GM13976 (cell line): ENCODE measurements at places on chromosomes 2 and 18.

- DNase-seq: no peak
Measured at GRCh38 chr2:216741223-216741593, 45.9 kb upstream of the IGFBP5 start.

DNA sequence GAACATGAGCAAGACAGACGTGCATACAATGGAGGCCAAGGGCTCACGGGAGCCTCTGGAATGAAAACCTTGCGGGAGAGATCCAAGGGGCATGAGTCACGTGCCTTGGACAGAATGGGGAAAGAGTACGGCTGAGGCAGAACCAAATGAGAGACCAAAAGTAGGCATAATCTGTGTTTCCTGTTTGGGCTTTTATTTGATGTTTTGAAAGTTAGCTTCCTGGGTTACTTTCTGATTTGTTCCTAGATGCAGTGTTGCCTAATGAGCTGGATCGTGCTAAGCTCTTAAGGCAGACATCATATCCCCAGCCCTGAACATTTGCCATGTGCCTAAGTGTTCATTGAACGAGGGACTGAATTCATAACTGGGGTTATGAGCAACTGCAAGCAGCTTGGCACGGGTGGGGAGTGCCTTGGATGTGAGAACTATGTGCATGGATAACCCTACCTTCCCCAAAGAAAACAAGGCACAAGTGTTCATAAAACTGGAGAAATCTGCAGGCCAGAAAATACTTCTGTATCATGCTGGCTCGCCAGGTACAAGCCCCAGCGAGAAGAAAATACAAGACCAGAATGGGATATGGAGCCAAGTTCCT, 60.3 kb upstream of the RPL31 start:
- DNase-seq: no peak

DNA sequence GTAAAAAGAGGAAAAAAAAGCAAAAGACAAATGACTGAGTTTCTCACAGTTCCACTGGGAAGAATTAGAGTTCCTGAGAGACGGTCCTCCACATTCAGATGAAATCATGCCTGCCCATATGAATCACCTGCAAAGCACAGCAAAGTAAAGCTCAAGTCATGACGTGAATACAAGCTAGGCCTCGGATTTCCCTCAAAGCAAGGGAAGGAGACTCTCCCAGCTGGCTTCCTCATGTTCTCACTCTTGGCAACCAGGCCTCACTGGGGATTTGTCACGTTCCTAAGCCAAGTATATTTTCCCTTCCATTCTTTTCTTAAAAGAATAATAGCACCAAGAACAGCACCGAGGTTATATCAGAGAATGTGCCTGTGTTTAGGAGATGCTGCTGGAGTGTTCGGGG, 47.0 kb downstream of the CYP27C1 start:
- no peak for DNase-seq

- no peak for DNase-seq
Measured at GRCh38 chr2:121491518-121491917, 39.2 kb upstream of the RNU4ATAC start.

GRCh38 chr18:49694402-49694801, 118.9 kb downstream of the ACAA2 start:
- no peak for DNase-seq

- no peak for DNase-seq
Measured at GRCh38 chr2:181540421-181540820, 83.2 kb downstream of the ITGA4 start.

GRCh38 chr2:72414137-72414760, 266.6 kb upstream of the CYP26B1 start:
- no peak for DNase-seq

DNA sequence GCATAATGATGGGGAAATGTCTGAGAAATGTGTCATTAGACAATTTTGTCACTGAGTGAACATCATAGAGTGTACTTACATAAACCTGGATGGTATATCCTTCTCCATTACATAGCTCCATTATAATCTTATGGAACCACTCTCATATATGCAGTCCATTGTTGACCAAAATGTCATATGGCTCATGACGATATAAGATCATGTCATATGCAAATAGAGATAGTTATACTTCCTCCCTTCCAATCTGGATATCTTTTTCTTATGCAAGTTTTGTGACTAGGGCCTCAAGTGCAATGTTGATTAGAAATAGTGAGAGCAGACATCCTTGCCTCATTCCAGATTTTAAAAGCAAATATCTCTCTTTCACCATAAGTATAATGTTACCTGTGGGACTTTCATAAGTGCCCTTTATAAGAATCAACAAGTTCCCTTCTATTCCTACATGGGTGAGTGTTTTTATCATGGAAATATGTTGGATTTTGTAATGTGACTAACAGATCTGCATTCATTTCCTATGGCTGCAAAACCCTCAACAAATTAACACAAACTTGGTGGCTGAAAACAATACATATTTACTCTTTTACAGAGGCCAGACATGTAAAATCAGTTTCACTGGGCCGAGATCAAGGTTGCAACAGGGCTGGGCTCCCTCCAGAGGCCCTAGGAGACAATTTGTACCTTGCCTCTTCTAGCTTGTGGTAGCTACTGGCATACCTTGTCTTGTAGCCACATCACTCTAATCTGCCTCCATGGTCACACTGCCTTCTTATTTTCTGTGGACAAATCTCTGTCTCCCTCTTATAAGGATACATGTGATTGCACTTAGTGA, 21.6 kb upstream of the SULT1C4 start:
- DNase-seq: no peak

- no peak for DNase-seq
Measured at GRCh38 chr18:76670564-76671288, 151.6 kb upstream of the ZNF236 start.

DNA sequence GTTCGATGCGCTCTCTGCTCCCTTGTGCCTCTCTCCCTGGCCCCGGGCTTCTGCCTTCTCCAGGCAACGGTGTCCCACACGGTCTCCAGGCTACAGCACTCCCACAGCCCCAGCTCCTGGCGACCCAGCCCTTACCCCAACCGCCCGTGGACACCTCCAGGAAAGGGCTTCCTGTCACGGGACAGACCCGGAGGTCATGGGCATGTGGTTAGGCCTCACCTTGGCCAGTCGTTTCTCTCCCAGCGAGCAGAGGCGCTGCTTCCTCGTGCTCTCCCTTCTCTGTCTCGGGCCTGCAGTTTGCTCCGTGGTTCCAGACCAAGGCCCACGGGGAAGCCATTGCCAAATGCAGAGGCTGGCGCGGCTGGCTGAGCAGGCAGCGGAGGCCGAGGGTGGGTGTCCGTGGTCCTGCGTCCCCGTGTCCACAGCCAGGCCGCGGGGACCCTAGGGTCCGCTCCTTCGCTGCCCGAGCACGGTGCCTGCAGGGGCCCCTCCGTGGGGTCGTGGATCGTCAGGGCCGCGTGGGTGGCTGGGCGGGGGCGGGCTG, 61.0 kb upstream of the IL1RL1 start:
- DNase-seq: no peak

GRCh38 chr2:160557903-160558302, 64.3 kb upstream of the RBMS1 start:
- DNase-seq: no peak

GRCh38 chr18:48034651-48035555, 104.4 kb upstream of the SMAD2 start:
- no peak for DNase-seq

DNA sequence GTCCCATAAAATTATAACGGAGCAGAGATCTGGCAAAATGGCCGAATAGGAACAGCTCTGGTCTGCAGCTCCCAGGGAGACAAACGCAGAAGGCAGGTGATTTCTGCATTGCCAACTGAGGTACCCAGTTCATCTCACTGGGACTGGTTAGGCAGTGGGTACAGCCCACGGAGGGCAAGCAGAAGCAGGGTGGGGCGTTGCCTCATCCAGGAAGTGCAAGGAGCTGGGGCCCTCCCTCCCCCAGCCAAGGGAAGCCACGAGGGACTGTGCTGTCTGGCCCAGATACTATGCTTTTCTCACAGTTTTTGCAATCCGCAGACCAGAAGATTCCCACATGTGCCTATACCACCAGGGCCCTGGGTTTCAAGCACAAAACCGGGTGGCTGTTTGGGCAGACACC, 22.8 kb downstream of the ICA1L start:
- no peak for DNase-seq

DNA sequence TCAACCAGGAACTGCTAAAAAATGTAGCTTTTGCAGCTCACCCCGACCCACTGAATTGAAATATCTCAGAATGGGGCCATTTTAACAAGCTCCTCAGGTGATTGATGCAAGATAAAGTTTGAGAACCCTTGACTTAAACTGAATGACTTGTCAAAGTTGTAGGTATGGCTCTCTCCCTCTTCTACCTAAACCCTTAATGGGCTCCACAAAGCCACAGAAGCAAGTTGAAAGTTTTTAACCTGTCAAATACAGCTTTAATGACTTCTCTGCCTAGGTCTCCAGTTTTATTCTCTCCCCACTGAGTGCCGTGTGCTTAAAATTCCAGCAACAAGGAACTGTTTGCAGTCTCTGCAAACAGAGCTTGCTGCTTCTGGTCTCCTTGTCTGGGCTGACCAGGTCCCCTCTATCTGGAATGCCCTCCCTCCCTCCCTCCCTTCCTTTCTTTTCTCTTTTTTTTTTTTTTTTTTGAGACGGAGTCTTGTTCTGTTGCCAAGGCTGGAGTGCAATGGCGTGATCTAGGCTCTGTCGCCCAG, 19.7 kb upstream of the RNF125 start:
- no peak for DNase-seq
